NCI-H524 (cell line): ENCODE measurements at places on chromosomes 1 and 21.

- DNase-seq: no peak
These were observed 610.8 kb downstream of the LMO4 start for GRCh38 chr1:87939444-87939843.

- no peak for DNase-seq
These were observed 6.8 kb downstream of the ETV3L start for GRCh38 chr1:157092831-157093230.

DNA sequence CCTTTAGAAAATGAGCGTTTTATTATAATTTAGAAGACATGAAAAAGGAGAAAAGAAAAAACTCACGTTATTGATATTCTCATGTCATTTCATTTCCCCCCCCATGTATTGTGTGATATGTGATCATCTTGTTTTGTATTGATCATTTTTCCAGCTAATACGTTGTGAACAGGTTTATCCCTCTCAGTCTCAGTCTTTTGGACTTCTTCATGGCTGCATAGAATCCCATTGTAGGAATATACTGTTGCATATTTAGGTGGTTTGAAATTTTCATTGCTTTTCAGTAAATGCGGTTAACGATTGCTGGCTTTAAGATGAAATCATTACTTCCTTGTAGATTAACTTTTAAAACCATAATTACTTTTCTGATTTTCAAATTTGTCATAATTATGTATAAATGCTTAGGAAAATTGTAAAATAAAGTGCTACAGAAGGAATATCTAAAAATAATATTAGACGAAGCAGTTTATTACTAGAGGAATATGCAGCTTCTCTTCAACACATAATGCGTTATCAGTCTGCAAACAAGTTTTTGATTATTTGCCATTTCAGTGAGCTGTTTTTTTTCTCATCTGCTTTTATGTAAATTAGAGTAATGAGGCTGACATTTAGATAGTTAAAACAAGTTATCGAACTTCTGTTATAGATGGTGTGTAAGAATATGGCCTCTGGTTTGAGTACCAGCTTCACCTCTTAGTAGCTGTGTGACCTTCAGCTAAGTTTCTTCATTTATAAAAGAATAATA lies 1.8 kb downstream of the SON start:
- no peak for DNase-seq

GRCh38 chr1:43853161-43853921 lies 80.3 kb upstream of the ARTN start:
- no peak for DNase-seq

GRCh38 chr1:185733818-185734735 lies at the start of gene HMCN1:
HMCN1 (plus strand) TSS chr1:185734391; CDS start chr1:185734780, 389 bp downstream.
- DNase-seq: peak; percentile 70

GRCh38 chr1:31483012-31483946 lies 70.3 kb downstream of the SERINC2 start:
- peak; percentile 87 for DNase-seq

DNA sequence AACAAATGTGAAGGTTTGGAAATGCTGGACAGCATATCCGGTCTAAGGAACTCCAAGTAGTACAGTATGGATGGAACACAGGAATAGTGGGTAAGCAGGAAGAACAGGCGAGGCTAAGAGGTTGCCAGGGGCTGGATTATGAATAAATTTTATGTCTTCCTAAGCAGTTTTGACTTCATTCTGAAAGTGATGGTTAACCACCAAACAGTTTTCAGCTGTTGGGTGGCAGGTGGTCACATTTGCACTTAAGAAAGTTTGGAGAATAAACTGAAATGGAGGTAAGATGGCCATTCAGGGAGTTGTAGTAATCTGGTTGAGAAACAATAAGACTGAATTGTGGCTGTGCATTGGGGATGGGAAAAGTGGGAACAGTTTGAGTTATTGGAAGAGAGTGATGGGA lies 83.8 kb downstream of the PRKAA2 start:
- DNase-seq: no peak

DNA sequence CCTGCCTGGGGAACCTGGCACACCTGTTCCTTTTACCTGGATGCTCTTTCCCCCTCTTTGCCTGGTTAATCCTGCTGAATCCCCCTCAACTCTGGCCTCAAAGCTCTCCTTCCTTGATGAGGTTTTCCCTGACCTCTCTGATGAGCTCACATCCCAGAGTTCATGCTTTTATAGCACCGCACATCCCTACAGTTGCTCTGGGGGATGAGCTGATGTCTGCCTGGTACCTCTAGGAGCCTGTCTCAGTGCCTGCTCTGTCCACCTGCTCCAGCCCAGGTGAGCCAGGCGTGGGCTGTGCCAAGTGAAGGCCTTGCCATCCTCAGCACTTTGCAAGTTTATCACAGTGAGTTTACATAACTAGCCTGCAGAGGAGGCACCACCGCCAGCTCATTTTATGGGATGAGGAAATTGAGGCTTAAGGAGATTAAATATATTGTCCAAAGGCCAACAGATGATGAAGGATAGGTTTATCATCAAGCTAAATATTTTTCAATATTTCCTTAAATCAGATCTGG lies 58.6 kb upstream of the TMPRSS2 start:
- DNase-seq: no peak

- peak; percentile 80 for DNase-seq
These were observed 100.4 kb upstream of the ZNF281 start for GRCh38 chr1:200510228-200510623.

GRCh38 chr1:233569636-233570035 lies 44.3 kb upstream of the KCNK1 start:
- DNase-seq: no peak

DNA sequence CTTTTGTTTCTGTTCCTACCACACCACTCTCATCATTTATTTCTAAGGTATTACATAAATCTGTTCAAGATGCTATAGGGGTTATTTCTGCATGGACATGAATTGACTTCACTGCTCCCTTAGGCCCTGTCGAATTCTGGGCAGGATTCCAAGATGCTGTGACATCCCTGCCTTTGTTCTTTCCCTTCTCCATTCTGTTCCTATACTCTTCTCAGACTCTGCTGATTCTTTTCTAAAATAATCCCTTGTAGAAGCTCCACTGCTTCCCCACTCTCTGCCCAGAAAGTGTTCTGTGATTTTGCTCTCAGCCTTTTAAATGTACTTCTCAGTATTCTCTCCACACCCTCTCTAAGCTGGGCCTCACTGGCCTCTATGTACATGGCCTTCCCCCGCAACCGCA lies 99.2 kb downstream of the PHTF1 start:
- no peak for DNase-seq

- no peak for DNase-seq
These were observed 87.8 kb downstream of the TRIM11 start for GRCh38 chr1:228318823-228319241.

DNA sequence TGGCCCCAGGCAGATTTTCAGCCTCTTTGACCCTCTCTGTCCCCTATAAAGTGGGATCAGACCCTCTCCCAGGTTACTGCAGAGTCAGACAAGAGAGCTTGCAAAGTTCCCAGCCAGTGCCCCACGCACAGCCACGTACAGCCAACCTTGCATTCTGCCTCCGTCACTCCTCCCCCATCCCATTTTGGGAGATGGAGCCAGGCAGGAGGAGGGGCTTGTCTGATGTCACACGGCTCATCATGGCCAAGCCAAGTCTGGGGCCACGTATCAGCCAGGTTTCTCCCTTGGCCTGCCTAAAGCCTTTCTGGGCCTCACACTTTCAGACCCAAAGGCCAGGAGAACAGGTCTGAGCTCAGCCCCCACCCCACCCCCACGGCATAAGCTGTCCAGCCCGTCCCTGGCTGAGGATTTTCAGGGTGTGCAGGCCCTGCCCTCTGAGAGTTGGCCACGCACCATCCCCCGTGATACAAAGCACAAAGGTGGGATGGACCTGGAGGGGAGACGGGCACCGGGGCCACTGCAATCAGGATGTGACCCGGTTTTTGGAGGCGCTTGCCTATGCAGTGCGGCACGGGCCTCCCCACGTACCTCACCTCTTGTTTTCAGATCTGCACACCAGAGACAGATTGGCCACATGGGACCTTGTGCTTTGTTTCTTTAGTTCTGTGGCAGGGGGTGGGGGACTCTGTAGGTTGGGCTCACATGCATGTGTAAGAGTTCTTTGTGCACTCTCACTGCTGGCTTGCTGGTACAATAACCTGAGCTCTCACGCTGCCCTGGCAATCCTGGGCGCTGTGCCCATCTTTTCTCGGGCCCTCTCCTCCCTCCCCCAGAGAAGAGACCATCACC lies 47.6 kb downstream of the TRIM11 start:
- no peak for DNase-seq

DNA sequence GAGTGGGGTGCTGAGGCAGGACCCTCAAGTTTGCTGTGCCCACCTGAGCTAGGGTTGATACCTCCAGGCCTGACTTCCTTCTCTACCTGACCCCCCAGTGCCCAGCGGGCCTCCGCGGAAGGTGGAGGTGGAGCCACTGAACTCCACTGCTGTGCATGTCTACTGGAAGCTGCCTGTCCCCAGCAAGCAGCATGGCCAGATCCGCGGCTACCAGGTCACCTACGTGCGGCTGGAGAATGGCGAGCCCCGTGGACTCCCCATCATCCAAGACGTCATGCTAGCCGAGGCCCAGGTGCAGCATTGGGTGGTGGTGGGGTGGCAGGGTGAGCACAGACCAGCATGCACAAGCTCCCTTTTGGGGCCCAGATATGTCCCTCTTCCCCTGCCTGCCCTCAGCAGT lies 51.3 kb upstream of the KDM4A start:
- no peak for DNase-seq

- no peak for DNase-seq
These were observed 55.2 kb upstream of the PALMD start for GRCh38 chr1:99590578-99591209.

DNA sequence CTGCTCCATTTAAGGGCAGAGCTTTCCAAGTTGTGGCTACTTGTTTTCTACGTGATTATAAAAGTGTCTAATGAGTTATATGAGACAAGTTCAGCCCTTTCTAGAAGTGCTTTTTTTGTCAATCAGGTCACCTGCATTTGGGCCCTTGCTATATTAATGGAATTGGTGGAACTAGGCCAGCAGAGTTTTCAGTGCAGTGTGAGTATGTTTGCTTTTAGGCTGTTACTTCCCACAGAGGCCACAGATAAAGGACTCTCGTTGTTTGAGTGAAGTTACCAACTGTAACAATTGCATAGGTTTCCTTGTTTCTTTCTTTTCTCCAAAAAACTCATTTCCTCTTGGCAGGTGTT lies 10.9 kb downstream of the SMAP2 start:
- DNase-seq: no peak

- no peak for DNase-seq
These were observed 20.1 kb downstream of the TUT4 start for GRCh38 chr1:52532731-52533327.

DNA sequence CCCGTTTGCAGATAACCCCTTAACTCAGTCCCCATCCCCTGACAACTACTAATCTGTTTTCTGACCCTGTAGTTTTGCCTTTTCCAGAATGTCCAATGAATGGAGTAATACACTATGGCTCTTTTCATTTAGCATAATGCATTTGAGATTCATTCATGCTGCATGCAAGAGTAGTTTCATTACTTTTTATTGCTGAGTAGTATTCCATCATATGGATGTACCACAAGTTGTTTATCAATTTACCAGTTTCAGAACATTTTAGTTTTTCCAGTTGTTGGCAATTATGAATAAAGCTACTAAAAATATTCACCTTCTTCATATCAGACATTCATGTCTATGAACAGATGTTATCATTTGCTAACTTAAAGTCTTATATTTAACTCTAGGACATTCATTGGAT lies 45.3 kb downstream of the STXBP3 start:
- DNase-seq: no peak

DNA sequence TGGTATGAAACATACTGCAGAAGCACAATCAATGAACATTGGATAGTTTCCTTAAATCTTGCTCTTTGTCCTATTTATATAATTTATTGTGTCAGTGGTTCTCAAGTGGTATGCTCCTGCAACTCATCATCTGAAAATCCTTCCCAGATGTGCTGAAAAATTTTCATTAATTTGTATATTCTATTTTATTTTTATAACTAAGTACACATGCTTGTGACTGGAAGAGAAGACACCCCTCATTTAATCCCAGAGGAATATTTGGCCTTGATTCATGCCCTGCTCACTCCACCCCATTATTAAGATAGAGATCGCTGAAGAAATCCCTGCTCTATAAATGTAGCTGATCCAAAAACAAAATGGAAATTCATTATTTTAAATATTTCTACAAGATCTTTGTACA lies 870.5 kb upstream of the CXADR start:
- no peak for DNase-seq

GRCh38 chr1:162178432-162178831 lies 108.9 kb downstream of the NOS1AP start:
- peak; percentile 90 for DNase-seq

DNA sequence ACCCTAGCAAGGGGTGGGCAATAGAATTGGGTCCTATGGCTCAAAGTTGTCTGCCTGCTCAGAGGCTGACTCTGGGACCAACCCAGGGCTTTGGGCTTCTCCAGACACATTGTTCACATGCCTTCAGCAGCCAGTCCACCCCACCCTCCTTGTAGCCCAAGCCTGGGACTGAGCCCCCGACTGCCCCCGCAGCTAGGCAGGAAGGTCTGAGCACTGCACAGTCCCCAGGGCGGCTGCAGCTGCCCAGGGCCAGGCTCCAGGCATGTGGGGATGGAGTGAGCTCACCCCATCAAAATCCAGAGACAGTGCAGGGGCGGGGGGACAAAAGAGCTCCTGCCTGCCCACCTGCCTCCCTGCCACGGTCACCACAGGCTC lies 35.6 kb downstream of the HSPG2 start:
- DNase-seq: no peak

DNA sequence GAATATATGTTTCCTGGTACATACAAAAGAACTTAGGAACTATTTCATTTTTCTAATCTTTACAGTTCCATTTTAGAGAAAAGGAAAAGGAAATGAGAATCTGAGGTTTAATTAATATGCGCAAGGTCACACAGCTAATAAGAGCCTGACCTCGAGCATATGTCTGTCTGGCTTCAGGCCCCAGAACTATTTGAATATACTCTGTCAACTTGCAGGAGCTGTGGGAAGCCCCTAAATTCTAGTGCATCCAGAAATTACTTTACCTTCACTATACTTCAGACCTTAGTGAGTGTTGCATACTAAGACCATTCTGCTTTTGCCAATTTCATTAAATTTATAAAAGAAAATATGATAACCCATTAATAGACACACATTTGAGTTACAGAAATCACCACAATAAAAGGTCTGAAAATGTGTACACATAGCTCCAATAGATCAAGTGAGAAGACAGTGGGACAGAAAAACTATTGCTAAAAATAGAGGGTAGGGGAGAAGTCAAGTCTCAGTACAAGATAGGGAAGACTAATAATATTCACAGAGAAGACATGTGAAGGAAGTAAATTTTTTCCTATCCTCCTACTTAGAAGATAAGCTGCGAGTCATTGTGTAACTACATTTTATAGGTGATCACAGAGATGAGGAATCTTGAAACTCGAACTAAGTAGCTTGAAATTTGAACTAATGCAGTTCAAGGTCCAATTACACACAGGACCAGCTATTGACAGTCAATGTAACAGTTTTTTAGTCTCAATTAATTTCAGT lies 3.8 kb downstream of the RGS13 start:
- no peak for DNase-seq

DNA sequence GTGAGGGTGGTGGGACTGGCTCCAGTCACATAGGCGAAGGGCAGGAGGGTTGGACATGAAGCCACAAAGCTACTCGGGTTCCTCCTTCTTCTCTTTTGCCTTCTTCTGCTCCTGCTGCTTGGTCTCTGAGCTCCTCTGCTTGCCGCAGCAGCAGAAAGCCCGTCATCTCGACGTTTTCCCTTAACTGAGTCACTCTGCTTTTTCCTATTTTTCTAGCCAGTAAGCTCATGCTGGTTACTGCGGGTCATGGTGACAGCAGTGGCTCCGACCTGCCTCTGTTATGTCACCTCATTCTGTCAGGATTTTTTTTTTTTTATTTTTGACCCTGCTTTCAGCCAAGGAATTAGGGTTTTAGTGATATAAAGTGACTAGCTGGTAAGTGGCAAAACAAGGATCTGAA lies 2.6 kb upstream of the FMOD start:
- DNase-seq: no peak

GRCh38 chr1:65393347-65393746 lies 27.1 kb upstream of the LEPR start:
- no peak for DNase-seq
